ENCODE measurements at places on chromosomes 7 and 10.
A peak's percentile ranks its signal among the peaks of the same experiment; 100 is the strongest.

DNA sequence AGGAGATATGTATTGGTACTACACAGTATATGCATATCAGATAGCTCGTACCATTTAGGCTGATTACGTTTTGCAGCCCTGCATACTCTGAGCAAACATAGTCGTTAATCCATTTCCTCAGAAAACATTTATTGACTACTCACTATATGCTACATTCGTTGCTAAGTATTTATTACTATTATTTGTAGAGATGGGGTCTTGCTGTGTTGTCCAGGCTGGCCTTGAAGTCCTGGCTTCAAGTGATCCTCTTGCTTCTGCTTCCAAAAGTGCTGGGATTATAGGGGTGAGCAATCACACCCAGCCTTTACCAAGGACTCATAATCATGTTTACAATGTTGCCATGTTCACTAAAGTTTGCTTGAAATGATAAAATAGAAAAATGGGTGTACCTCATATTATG, 174.7 kb downstream of the ARL4A start:
- no peak for DNase-seq

DNA sequence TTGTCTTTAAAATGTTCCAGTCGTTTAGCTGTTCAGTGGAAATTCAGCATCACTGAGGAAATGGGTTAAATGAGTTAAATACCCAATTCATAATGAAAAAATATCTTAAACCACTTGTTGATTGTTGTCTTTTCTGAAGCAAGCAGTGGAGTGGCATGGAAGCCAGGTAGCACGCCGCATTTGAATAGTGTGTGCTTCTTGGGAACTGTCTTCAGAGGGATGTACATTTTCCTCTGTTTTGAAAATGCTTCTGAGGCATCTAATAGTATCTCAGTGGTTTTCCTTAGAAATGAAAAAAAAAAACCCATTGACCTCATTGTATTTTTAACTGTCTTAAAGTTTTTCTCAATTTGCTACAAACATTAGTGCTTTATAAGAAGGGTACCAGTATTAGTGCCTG, 28.1 kb downstream of the C10orf53 start:
- no peak for DNase-seq

DNA sequence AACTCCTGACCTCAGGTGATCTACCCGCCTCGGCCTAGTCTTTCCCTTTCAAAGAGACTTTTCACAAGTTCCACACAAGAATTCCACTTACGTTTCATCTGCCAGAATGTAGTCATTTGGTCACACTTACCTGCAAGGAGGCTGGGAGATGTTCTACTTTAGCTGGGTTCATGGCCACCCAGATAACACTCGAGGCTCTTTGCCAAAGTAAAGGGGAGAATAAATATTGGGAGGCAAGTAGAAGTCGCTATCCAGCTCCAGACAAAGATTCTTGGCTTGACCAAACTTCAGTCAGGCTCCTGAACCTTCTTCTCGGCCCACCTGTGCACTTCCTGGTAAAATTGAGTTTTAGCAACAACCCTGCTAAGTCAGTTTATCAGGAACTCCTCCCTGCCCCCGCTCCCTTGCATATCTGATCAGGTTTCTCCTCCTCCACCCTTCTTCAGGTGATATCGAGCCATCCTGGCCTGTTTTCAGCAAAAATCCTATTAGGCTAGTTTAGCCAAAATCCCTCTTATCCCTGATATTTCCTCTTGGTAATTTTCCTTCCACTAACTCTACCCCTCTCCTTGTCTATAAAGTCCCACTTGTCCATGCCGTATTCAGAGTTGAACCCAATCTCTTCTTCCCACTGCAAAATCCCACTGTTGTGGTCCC, 25.1 kb upstream of the SAMD8 start:
- DNase-seq = no peak

GRCh38 chr10:4429571-4429970, 396.4 kb upstream of the AKR1E2 start:
- no peak for DNase-seq

GRCh38 chr7:1850976-1851571, 181.0 kb downstream of the ELFN1 start:
- DNase-seq = no peak

DNA sequence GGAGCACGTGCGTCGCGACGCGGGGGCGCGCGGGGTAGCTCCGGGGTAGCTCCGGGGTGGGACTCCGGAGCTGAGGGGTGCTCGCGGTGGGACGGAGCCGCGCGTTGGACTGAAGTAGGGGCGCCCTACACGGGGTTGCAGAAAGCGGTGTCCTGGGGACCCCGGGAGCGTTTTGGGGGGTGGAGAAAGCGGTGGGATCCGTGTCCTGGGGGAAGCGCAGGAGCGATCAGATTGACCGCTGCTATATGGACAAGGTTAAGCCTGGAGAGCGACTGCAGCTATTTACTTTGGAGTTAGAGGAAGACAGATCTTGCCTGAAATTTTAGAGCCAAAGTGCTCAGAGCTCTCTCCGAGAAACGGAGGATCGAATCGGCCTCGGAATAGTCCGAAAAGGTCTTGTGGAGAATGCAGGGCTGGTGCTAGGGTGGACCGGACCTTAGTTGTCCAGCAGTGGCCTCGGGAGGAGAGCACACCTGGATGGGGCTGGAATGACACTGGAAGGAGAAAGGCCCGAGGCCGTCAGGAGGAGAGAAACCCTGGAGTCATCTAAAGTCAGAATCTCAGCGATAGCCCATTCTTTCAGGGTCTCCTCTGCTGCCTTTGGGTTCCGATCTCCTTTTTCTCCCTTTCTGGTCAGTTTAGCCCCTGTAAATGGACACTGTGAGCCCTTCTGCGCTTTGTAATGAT, 564 bp downstream of the PDSS1 start:
- DNase-seq = peak; percentile 9

Measured in stimulated activated naive CD8-positive, alpha-beta T cell treated with anti-CD3 and anti-CD28 coated beads, Interleukin-15, Interleukin-2, amounts not matched to agents 100 U/mL and 50 U/mL, for 24 hours (primary cell).